Activated CD8-positive, alpha-beta memory T cell treated with anti-CD3 and anti-CD28 coated beads for 48 hours (primary cell): ENCODE measurements at places on chromosomes 16 and 17.
A peak's percentile ranks its signal among the peaks of the same experiment; 100 is the strongest.

DNA sequence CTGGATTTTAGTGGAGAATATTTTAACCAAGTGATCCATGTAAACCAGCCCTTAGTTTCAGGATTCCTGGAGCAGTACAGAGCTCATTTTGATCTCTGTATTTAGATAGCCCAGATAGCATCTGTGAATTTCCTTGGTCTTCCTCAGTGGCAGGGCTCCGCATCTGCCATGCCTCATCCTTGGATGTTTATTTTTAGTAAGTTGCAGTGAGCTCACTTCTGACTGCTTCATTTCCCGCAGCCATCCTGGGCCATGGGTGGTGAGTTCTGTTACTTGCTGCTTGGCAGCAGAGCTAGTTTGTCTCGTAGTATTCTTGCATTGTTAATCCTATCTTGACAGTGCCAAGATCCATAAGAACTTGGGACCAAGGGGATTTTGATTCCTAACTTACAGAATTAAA lies 33.7 kb downstream of the IST1 start:
- no peak for DNase-seq

- peak; percentile 96 for DNase-seq
Observed at GRCh38 chr16:89167425-89167941, 4.1 kb upstream of the CDH15 start.

DNA sequence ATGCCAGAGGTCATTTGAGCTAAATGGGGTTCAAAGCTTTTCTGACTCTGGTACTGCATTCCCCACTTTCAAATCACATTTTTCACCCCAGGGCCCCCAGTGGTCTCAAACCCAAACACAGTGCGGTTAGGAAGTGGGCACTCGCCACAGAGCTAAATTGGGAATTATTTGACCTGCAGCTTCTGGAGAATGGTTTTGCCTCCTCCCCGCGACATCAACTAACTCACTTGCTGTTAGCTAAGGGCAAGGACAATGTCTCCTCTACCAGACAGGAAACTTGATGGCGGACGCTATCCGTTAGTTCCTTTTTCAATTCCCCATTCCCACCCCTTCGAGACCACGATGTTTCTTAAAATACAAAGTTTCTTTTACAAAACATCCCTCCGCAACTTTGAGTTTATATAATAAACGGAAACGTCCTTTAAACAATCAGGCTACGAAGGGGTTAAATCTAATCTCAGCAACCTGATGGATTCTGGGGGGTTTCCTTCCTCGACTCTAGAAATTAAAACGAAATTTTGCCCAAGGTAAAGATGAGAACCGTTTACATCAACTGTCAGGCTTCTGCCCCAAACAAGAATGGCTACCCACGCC lies 500 bp upstream of the KAT7 start:
- peak; percentile 13 for DNase-seq

DNA sequence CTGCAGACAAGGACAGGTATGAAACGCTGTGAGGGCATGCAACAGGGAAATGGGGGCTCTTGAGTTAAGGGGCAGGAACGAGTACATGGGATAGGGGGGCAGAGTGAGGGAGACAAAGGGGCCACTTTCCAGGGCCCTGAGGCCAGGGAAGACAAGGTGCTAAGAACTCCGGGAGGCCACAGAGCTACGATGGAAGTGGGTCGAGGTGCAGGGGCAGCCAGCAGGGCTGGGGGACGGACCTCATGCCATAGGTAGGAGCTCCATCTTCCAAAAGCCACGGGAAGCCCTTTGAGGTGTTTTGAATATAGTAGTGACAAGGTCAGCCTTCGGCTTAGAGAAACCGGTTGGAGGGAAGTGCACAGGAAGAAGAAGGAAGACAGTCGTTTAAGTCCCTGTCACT lies 35.6 kb downstream of the RBFOX3 start:
- no peak for DNase-seq
